CD4-positive, alpha-beta T cell treated with Interleukin-21 for 1 hour (primary cell): ENCODE measurements at places on chromosomes 1 and 21.
A peak's percentile ranks its signal among the peaks of the same experiment; 100 is the strongest.

DNA sequence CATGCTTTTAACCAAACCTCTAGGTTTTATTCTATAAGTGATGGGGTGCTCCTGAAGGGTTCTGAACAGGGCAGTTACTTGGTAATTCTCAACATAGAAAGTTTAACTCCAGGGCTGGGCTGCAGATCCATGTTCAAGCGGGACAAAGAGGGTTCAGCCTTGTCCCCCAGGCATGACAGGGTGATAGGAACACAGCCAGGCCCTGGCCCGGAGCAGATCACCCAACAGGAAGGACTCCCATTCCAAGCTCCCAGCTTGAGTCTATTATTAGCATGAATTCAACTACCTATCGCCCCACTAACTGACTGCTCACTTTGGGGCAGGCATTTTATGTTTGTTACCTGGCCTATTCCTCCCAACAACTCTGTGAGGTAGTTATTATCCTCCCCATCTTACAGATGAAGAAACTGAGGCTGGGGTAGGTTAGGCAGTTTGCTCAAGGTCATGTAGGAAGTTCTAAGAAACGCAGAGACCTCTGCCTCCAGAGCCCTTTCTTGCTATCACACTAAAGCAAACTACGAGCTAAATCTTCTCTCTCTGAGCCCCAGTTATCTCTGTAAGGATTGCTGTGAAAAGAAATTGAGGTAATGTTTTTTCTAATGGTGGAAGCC lies 14.5 kb downstream of the ASAP3 start:
- no peak for DNase-seq

DNA sequence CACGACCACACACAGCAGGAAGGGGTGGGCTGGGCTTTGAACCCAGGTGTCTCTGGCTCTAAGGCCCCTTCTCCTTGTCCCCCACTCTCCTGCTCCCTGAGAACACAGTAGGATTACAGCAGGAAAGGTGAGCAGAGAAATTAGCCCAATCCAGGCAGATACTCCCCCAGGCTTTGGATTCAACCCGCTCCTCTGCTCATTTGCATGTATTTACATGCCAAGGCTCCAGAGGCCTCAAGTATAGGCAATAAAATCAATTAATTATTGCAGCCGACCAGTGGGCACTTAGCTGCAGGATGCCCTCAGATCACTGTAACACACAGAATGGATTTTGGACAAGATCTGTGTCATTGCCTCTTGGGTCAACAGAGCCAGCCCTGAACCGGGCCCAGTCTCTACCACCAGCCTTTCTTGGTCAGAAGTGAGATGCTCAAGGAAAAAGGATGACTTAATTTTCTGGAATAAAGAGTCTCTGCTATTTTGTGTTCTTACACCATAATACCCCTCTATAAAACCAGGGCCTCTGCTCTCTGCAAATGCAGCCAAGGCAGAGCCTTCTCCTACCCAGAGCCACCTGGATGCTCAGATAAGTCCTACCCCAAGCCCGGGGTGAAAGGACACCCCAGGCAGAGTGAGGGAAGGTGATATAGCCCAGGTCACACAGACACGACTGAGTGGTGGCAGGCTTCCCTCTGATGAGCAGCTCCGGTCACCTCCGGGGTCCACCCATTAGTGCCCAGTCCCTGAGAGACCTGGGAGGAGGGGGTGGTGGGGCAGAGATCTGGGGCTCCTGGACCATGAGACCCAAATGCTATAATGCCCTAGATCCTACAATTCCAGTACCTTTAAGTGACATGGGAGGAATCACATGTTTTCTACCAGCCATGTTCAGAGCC lies 28.9 kb downstream of the MATN1 start:
- no peak for DNase-seq

DNA sequence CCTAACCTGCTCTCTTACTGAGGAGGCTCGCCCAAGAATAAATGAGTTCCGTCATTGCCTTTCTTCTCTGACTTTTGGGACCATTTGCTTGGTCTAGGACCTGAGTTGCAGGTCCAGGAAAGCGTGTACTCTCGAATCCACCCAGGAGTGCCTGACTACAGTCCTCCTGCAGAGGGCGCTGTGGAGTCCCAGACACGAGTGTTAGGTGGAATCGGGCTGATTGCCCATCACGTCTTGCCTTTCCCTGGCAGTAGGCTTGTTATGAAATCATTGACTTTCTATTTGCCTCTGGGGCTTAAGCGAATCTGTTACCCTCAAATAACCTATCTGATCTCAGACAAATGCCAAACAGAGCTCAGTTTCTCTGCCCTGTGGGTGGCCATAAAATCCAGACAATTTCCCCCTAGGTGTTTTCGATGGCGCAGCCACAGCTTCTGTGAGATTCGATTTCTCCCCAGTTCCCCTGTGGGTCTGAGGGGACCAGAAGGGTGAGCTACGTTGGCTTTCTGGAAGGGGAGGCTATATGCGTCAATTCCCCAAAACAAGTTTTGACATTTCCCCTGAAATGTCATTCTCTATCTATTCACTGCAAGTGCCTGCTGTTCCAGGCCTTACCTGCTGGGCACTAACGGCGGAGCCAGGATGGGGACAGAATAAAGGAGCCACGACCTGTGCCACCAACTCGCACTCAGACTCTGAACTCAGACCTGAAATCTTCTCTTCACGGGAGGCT lies at the start of gene IL20:
Gene IL20, plus strand, starts transcription at position 685 of the 733 bp plus-strand sequence. CDS start 230 bp downstream, outside the sequence.
- peak; percentile 82 for DNase-seq

DNA sequence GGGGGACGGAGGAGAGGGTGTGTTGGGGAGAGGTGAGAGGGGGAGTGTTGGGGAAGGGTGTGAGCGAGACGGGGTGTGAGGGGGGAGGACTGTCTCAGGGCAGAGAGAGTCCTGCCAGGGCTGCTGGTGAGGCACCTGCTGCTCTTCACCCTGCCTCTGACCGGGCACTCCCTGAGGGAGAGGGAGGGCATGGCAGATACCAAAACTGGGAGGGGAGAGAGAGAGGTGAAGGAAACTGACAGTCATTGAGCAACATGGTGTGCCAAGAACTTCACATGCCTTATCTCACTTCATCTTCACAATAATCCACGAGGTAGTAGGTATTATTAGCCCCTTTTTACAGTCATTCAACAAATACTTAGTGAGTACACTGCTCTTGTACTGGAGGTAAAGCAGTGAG lies 61.3 kb upstream of the ARTN start:
- no peak for DNase-seq

- DNase-seq: no peak
Observed at GRCh38 chr1:2310332-2311183, 80.8 kb downstream of the MORN1 start.

- DNase-seq: no peak
Observed at GRCh38 chr1:82562448-82562847, 761.7 kb downstream of the ADGRL2 start.

DNA sequence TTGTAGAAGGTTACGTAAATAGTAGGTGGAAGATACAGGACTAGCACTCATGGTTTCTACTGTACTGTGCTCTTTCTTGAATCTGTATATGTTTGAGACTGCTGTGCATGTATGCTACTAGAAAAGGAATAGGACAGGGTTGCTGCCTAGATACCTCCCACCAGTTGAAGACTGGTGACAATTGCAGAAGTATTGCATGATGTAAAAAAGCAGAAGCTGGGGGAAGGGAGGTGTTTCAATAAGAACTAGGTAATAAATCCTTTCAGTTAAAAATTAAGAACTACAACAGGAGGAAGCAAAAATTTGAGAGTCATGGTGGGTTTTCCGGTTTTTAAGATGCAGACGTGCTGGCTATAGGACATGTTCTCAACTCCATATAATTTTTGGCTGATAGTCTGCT lies 88.1 kb downstream of the CCDC30 start:
- DNase-seq: peak; percentile 4

DNA sequence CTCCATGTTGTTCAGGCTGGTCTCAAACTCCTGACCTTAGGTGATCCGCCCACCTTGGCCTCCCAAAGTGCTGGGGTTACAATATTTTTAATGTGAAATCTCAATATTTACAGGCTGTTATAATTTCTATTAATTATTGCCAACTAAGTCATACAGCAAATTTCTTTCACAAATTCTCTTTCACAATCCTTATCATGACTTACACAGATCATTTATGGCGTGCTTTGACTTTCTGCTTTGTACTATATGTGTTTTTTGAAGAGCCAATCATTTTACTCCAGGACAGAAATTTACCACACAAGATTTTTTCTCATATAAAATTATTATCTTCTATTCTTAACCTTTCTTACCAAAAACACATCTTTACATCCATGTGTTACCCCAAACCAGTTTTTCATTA lies 1729.9 kb downstream of the NCAM2 start:
- no peak for DNase-seq

GRCh38 chr1:85660541-85660940 lies 47.7 kb downstream of the ZNHIT6 start:
- no peak for DNase-seq
